GM23338 (cell line): ENCODE measurements at places on chromosomes 6 and 20.

- DNase-seq = no peak
These were observed 278.9 kb downstream of the SAMD5 start for GRCh38 chr6:147787417-147787816.

DNA sequence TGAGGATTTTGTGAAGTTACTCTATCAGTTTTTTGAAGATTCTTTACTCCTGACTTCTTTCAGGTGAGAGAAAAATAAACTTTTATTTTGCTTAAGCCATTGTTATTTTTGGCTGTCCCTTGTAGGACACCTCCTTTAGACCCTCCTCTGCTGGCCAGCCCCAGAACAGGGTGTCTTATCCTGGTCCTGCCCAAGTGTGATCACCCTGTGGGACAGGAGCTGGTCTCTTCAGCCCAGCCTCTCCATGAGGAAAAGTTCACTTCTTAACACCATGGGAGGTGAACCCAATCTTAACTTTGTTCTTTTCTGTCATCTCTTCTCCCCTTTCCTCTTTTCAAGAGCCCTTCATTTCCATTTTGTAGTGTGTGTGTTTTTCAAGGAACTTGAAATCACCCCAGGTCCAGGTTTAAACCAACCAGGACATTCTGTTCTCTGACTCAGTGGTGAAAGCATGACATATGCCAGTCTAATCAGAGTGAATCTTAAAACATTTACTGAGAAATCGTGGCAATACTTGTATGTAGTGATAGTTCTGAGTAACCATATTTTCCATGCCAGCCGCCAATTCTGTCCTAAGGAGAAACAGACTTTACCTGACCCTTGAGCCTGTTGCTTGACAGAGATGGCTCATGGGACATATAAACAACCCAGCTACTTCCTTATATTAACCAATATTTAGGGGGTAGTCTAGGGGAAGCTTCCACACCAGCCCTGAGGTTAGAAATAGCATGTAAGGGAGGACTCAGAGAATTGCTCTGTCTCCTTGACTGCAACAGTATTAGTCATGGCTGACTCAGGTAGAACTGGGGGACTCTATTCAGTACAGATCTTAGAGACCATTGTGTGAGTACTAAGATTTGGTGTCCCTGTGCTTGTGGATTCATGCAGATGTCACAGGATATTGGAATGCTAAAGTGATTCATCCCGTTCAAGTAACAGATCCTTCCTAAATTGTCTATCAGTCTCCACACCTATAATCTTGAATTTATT lies 48.8 kb downstream of the FLRT3 start:
- no peak for DNase-seq

DNA sequence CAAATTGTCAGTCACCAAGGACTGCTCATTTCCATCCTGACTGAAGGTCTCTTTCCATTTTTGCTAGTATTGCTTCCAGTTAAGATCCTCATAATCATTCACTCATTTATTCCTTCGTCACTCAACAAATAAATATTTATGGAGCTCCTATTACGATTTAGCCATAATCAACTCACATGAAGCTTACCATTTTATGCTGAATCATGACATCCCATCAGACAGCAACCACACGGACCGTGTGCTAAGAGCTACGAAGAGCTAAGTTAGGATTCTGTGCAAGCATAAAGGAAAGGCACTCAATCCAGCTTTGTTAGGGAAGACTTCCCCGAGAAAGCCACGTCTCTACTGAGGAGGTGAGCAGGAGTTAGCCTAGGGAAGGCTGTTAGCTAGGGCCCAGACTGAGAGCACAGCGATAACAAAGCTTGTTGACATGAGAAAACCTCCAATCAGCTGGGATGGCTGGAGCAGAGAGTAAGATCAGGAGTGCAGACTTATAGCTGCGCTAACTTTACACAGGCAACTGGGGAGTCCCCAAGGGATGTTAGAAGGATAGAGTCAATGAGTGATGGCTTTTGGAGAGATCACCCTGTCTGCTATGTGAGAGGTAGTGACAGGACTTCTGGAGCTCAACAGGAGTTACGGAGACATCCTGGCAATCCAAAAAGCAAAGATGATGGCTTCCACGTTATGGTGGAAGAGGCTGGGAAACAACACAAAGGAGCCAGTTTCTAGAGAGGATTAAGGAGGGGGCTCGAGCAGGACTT lies 2.6 kb upstream of the GID8 start:
- DNase-seq = no peak

DNA sequence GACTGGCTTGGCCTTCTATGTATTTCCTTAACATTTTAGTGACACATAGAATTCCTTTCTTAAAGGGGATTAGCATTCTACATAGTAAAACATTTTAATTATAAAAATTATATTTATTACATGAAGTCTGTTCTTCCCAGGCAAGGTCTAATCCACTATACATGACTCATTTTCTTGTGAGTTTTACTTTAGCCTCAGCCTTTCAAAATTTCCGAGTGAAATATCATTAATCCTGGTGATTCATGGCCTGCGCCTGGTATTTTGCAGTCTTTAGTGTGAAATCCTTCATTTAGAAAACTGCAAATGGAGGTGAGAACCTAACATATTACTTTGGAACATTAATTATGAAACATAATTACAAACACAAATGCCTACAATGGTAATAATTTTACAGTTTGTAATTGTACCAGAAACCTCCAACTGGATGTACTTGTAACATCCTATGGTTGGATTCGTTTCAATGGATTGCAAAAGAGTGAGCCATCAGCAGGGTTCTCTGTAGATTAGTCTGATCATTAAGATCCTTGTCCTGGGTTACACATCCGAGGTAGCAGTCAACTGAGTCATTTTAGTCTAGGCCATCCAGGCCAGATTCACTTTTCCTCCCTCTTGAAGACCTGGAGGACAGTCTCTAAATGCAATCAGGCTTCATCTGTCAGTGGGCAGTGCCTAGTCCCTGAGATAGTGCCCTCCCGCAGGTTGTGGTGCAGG lies 272.0 kb downstream of the PACRG start:
- DNase-seq = no peak

DNA sequence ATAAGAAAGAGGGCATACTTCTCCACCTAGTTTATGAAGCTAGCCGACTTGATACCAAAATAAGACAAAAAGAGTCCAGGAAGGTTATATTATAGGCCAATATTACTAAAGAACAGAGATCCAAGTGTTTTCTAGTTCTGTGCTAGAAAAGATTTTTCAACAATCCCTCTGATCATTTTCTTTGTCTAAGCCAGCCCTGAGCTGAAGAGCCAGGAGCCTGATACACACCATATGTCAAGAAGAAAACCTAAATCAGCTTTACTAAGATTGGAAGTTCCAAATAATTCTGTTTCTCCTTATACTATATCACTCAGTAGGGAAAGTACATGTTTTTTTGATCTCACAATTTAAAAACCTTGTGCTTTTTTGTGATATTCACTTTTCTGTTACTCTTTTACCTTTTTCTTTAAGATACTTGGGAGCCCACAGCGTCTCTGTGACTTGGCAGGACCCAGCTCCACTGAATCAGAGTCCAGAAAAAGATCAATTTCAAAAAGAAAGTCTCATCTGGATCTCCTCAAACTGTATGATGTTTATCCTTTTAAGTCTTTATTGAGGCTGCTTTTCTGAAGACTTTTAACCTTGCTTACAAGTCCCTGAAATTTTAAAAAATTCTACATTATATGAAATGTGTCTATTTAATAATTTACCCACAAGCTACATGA lies 43.0 kb upstream of the PBOV1 start:
- DNase-seq = no peak

DNA sequence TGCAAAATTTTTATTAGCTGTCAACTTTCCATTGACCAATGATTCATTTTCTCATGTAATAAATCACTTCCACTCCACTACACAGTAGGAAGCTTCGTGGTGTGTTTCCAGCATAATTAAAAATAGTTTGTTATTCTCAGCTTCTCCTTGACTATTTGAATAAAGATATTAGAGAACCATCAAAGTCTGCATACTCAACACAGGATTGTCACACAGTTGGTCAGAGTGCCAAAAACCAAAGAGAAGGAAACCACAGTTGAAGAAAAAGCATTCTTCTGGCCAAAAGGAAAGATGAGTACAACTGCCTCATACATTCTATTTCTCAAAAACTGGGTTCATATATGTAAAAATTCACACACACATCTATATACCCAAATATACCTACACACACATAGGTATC lies 455.1 kb upstream of the HSF2 start:
- DNase-seq = no peak

GRCh38 chr6:159163901-159164370 lies 5.3 kb upstream of the FNDC1 start:
- DNase-seq = no peak

DNA sequence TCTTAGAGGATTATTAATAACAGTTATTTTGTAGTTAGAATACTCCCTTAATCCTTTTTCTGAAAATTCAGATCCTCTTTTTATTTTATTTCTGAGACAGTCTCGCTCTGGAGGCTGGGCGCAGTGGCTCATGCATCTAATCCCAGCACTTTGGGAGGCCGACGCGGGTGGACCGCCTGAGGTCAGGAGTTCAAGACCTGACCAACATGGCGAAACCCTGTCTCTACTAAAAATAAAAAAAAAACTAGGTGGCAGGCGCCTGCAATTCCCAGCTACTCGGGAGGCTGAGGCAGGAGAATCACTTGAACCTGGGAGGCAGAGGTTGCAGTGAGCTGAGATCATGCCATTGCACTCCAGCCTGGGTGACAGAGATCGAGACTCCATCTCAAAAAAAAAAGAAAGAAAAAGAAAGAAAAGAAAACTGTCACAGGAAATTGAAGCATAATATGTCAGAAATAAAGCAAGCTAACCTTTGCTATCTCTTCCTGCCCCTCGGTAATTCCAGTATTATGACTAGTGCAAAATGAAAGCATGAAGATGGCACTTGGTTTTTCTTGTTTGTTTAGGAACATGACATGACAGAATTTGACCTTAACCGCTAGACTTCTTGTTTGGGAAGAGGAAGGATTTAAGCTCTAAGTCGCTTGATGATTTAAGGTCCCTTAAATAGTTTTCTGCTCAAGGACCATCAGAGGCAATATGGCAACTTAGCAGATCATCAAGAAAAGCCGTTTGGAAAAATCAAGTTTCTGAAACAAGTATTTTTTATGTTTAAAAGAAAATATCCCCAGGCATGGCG lies 1.8 kb upstream of the RBM39 start:
- DNase-seq = no peak

- DNase-seq = no peak
These were observed 33.8 kb downstream of the TOX2 start for GRCh38 chr20:43948455-43948854.

DNA sequence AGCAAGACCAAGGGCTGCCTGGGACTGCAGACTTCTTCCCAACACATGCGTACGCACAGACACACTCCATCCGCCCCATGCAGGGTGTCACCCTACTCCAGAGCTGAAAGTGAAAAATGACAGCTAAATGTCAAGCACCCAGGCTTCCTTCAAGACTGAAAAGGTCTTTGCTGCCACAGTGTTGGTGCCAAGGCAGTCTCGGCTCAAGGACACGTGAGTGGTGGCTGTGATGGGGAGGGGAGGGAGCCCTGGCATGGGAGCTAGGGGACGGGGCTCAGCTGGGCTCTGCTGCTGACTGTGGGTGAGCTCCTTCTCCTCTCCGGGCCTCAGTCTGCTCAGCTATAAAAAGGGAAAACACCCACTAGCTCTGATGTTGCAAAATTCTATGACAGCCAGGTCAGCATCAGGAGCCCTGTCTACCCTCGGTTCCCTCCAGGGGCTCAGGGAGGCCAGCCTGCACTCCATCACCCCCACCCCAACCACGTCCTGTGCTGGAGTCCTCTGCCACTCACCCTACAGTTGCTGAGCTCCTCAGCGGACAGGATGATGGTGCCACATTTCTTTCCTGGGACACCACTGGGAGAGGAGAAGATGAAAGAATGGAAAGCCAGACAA lies 47.6 kb downstream of the CPNE5 start:
- DNase-seq = no peak

GRCh38 chr20:25008388-25009217 lies 16.1 kb upstream of the APMAP start:
- DNase-seq = no peak

DNA sequence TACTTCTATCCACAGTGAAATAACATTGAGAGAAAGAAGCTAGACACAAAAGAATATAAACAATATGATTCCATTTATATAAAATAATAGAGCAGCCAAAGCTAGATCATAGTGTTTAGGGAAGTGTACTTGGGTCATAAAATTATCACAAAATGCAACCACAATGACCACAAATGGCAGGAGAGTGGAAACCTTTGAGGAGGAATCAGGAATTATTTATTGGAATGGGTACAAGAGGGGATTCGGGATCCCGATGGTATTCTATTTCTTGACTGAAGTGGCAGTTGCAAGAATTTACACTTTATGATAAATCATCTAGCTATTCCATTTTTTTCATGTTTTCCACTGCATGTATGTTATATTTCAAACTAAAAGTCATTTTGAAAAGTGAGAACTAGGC lies 76.1 kb downstream of the IPCEF1 start:
- no peak for DNase-seq

DNA sequence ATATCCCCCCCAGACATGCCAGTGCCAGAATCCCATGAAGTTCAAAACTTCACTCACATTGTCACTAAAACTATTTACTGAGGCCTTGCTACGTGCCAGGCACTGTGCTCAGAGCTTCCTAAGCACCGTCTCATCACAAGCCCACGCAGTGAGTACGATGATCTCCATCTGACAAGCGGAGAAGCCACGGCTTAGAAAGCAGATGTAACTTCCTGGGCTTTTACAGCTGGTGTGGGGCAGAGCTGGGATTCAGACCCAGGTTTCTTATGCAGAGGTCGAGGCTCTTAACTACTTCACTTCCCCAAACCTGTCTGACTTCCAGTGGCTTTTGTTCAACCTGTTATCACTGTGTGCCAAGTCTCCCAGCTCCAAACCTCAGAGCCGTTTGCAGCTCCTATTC lies 8.3 kb downstream of the MDGA1 start:
- DNase-seq = no peak

DNA sequence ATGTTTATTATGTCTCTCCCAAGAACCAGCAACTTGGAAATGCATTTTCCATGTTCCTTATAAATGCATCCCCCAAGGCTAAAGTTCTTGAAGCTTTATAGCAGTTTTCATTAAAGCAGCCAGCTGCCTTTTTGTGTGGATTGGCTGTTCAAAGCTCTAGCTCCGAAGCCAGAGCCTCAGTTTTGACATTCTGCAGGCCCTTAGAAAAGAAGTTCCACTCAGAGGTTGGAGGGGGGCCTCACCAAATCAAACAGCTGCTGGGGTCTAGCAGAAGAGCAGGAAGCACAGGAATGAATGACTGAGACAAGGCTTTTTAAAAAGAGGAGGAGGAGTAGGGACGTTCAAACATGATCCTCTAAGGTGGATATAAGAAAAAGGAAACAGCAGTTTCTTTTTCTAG lies 4.2 kb upstream of the POU3F2 start:
- DNase-seq = no peak

DNA sequence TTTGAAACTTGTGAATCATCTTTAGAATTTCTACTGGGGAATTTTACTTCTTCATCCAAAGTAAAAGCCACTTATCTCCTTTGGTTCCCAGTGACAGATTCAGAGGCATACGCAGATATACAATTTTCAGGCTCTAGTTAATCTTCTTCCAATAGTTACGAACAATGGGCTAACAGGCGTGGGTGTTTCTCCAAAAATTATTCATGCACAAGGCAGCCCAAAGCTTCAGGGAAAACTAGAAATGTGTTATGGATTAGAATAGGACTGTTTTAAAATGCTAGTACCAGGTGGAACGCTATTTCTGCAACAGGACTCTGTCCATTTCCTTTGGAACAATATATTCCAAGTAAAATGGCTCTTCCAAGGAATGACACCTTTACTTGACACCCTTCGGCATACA lies 102.2 kb downstream of the ZNF217 start:
- no peak for DNase-seq
